ENCODE measurements at places on chromosomes 7 and 10.

GRCh38 chr10:97892506-97892905 lies 42.9 kb downstream of the GOLGA7B start:
- no peak for DNase-seq

DNA sequence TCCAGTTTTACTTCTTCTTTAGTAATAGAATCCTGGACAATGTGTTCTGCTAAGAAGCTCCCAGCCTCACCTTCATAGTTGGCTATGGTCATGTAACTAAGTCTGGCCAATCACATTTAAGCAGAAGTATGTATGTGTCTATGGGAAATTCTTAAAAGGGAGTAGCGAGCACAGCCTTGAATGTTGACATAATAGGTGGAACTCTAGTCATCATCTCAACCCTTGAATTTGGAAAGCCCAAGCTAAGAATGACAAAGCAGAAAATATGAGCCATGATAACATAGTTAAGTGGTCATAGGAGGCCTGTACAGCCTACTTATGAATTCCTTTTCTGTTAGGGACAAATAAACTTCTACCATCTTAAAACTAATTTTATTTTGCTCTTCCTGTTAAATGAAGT lies 134.1 kb downstream of the MAGI2 start:
- no peak for DNase-seq

- no peak for DNase-seq
Measured at GRCh38 chr7:76333511-76334101, 25.2 kb downstream of the YWHAG start.

GRCh38 chr10:95793401-95794045 lies 37.6 kb downstream of the ENTPD1 start:
- DNase-seq = no peak

GRCh38 chr7:81173766-81174281 lies 255.0 kb upstream of the SEMA3C start:
- no peak for DNase-seq

DNA sequence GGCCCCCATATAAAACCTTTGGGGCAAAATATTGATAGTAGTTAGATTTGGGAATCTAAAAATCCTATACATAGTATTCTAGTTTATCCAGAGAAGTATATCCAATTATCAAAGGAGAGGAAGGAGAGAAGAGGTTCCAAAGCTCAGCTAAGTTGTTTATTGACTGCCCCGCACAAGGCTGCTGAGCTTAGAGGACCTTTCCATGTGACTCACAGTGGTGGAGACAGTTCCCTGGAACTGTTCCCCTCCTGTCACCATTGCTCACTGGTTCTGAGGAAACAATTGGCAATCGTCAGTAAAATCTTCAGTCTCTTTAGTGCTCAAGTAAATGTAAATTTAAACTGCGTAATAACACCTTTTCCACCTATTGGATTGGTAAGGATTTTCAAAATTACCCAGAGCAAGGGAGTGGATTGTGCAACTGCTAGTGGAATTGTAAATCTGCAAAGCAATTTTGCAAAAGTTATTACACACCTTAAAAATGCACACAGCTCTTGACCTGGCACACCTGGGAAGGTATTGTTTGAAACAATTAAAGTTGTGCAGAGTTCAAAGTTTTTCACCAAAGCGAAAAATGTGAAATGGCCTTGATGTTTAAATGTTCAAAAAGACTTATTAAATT lies 63.1 kb downstream of the EEPD1 start:
- DNase-seq = no peak

GRCh38 chr7:158586499-158587161 lies 993 bp downstream of the PTPRN2 start:
- DNase-seq = no peak

GRCh38 chr7:17669204-17669603 lies 271.1 kb downstream of the SNX13 start:
- no peak for DNase-seq

DNA sequence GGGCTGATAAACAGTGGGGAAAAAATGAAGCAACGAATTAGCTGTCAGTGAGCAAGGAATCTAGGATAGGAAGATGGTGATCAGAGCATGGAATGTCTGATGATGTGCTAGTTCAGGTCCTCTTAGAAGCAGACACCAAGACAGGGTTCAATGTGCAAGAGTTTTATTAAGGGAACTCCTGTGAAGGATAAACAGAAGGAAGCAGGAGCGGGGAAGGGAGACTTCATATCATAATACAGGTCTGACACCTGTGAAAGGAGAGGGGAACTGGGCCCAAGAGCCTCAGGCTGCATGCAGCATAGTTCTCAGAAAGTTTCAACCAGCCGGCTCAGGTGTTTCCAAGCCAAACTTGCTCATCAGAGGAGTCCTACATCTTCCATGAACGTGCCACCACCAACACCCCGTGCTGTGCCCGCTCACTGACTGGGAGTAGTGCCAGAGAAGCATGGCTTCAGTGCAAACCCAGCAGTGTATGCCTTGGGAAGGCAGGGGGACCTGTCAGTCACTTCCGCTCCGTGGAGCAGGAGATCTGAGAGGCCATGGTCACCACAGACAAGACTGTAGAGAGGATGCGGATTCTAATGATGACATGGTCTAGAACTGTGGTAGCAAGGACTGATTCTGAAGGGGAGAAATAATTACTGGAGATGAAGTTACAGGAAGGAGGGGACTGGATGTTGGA lies 45.8 kb downstream of the ZNF800 start:
- DNase-seq = no peak

Data from 8988T (cell line).